Suprapubic skin (tissue), 4 donors: ENCODE measurements at places on chromosomes 7 and 10.

DNA sequence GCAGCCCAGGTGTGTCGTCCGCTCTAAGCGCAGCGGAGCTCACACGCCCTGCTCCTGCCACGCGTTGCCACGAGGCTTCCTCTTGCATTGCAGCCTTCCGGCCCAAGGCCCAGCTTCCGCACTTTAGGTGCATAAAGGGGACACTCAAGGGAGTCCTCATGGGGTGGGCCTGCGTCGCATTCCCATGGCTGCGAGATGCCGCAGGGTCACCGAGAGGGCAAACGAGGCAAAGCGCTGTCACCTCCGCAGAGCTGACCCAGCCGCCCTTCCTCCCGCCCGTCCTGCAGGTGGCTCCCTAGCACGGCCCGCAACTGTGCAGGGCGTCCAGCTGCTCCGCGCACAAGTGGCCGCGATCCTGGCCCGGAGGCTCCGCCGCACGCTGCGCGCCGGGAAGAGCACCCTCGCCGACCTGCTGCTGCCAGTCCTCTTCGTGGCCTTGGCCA is 283.5 kb downstream of the ABCA13 start:
- DNase-seq: no peak

DNA sequence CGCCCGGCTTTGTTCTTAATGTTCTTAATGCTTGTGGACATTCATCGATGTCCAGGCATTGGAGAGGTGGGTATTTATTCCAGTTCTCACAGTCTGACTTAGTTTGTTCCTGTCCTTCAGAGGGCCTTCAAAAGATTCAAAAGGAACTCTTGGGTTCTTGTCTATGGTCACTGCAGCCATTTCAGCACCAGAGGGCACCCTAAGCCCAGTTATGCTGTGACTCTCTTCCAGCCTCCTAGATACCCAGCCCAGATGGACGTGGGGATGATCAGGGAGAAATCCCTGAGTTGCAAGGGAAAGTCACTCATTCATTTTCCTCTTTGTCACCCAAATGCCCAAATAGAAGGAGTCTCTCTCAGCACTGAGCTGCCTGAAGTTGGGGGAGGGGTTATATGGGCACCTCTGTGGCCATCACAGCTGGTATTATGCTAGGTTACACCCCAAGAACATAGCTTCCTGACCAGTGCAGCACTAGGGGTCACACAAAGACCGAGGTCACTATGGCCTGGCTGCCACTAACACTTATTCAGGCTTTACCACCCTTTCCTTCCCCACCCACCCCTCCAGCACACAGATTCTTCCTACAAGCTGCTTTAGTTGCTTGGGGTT is 26.5 kb upstream of the CCDC126 start:
- no peak for DNase-seq

GRCh38 chr10:34124522-34125035 is 690.5 kb downstream of the PARD3 start:
- no peak for DNase-seq

- no peak for DNase-seq
These were observed 99.0 kb downstream of the CAMK1D start for GRCh38 chr10:12448340-12448728.

DNA sequence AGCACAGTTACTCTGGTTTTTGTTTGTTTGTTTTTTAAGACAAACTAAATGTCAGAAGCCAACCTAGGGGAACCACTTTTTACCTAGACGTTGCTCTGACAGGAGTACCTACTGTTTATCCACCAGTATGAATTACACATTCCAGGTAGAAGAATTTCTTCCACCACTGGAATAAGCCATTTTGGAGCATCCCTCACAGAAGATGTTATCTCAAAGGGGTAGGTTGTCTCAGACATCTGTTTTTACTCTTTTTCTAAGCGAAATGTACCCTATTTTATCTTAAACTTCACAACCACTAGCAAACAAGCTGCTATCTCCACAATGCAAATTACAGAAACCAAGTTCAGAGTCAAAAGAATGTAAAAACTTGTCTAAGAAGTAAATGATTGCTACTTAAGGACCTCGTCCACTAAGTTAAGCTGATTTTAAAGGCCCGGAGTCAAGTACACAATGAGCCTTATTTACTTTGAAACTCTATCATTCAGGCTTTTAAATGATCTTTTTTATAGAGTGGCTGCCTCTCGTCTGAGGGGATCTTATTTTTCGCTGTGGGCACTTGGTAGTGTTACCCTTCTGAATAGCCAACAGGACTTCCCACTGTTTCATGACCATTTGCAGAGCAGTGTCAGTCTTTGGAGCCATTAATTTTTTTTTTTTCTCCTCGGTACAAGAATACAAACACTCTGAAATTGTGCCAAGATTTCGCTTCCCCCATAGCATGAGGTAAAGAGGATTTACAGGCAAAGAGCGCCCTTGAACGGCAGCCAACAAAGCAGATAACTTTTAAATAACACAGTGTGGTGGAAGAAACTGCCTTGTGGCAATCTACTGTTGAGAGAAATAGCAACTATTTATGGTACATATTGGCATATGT is 15.7 kb upstream of the ARMC3 start:
- no peak for DNase-seq

GRCh38 chr7:25923741-25924460 is 228.1 kb upstream of the NFE2L3 start:
- DNase-seq: no peak

- no peak for DNase-seq
These were observed 17.0 kb downstream of the ATE1 start for GRCh38 chr10:121910673-121911420.

DNA sequence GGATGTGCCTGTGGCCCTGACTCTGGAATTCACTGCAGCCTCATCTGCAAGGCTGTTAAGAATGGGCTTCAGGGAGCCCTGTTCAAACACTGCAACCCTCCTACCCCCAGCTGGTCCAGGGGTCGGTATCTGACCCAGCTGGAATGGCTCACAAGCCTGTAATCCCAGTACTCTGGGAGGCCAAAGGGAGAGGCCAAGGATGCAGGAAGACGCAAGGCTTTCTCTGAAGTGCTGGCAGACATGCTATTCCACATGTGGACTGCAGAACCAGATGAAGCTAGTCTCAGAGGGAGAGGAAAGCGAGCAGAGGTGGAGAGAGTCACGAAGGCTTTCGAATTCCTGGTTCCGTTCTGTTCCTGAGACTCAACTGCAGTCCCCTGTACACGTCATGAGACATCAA is 45.0 kb downstream of the ESYT2 start:
- DNase-seq: no peak

DNA sequence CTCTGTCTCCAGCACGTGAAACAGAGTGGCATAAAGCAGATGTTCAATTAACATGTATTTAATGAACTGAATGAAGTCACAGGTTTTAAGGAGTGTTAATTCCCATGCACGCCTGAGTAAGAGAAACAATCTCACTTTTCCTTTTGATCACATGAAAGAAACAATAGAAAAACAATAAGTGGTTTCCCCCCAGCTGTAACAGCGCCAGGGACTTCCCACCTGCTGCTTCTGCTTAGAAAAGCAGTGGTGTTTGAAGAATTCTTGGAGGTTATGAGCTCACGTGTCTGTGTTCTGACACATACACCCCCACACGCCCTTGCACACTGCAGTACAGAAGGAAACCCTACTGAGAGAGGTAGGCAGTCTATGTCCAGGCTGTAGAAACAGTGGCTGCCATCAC is 51.3 kb upstream of the FRMD4A start:
- DNase-seq: no peak

DNA sequence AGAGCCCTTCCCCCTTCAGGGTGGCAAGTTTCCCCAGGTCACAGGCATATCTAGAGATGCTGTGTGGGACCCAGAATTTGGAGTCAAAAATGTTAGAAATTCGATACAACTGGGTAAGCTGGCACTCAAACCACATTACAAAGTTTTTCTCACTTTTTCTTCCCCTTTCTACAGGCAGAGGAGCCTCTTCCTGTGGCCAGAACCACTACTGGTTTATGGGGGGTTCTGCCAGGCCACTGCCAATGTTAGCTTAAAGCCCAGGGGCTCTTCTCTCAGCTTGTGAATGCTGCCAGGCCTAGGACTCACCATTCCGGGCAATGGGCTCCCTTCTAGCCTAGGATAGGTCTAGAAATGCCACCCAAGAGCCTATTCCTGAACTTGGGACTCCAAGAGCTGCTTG is 617.9 kb upstream of the PHF14 start:
- no peak for DNase-seq

DNA sequence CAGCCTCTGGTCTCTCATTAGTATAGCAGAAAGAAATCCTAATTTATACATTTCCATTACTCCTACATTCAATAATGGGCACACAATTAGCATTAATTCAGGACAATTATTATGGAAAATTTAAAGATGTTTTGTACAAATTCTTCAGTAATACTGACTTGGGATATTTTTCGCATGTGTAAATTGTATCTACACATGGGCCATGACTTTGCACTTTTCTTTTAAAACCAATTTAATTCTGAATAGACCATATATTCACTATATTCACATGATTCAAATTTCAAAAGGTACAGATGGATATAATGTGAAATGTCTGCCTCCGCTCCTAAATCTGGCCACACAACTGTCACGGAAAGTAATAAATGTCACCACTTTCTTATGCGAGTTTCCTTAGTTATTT is 123.0 kb downstream of the TCERG1L start:
- no peak for DNase-seq

- DNase-seq: no peak
These were observed 51.4 kb downstream of the CDH23 start for GRCh38 chr10:71448146-71448545.

DNA sequence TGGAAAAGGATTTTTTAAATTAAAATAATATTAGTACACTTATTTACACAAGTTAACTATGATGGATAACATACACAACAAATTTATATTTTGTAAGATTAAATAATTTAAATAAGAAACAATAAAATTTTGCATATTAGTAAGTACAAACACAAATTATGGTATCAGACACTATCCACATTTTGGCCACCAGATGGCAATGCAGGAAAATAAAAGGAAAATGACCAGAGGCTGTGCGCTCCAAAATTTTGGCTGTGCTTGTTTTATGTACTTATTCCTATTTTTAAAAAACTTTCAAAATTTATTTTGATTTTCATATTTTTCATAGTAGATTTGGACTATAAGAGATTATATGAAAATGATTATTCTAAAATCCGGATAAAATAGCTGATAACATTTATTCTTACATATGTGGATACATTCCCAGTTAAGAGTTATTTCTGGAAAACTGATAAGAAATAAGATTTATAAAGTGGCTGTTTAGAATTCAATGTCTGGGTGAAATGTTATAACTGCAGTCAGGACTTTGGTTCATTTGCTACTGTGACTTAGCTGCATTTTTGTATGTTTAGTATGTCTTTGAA is 274.7 kb upstream of the HGF start:
- DNase-seq: no peak

DNA sequence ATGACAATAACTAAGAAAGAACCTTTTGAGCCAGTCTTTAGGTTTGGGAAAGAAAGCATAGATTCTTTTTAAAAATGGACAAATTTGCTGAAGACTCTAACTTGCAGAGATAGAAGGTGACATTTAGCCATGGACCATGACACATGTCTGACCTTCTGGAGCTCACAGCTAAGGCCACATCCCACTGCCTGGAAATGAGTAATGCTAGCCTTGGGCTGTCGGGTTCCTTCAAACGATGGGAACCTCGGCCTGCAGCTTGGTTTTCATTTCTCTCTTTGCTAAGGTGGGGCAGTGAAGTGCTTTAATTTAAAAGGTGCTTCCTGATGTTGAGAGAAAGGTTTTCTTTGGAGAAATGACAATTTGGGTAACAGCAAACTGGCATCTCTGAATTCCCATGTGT is 223.2 kb downstream of the FANK1 start:
- DNase-seq: no peak

DNA sequence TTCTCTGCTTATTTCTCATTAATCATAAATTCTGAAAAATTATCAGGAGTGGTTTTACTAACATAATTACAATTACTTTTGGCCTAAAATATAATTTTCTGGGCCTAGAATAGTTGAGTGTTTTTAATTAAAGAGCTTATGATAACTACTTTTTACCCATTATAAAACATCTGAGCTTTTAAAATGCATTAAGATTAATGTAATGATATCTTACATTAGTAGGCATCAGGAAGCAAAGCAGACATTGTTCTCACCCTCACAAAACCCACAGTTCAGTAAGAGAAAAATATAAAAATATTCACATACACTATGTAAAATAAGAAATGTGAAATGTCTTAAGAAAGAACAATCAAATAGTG is 443.7 kb upstream of the SEMA3A start:
- DNase-seq: no peak

GRCh38 chr7:143337216-143337615 is 21.3 kb downstream of the CLCN1 start:
- DNase-seq: no peak

GRCh38 chr7:95491634-95492314 is 6.0 kb downstream of the ASB4 start:
- no peak for DNase-seq

- DNase-seq: no peak
These were observed 40.0 kb upstream of the BAMBI start for GRCh38 chr10:28637346-28637745.

- no peak for DNase-seq
These were observed 289.9 kb upstream of the SP8 start for GRCh38 chr7:21076574-21076973.

DNA sequence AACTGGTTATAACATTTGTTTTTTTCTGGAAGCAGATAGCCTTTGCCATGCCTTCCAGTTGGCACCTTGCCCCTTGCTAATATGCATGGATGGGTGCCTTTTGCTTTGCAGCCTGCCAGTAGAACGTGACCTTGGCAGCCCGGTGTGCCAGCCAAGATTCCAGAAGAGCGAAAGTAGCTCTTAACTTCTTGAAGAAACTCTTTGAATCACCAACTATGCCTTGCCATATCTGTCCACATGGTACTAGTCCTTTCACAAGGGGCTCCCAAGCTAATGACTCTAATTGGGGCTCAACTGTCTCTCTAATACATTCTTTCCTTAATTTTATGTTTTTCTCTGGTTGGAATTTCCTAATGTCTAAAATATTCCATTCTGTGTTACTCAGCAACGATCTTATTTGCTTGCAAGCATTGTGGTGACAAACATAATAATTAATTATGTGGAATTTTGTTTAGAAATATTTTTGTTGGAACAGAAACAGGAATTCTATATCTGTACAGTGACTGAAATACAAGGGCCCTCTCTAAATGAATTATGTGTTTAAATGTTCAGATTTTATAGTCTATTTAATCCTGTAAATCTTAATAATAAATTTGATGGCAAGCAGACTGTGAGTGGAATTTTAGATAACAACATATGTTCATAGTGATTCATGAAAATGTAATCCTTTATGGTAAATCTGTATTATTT is 45.8 kb downstream of the HDAC9 start:
- DNase-seq: no peak

DNA sequence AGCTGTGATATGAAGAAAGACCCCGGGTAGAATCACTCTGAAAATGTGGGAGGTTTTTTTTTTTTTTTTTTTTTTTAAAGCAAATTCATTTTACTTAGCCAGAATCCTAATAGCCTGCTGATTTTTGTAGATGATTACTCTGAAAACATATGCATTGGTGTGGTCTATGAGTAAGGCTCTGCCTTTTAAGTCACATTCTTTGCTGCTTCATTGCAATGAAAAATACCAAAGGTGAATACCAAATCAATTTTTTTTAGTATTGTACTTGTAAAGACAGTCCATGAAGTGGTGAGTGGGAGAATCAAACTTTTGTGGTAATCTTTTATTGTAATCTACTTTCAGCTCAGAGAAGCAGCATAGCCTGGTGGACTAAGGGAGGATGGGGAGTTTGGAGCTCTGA is 130.3 kb downstream of the SDK1 start:
- no peak for DNase-seq
